ENCODE measurements at places on chromosomes 4 and X.

GRCh38 chr4:78069859-78070258 is 12.7 kb downstream of the FRAS1 start:
- DNase-seq: no peak

- DNase-seq: no peak
These were observed 130.2 kb downstream of the GASK1B start for GRCh38 chr4:158042591-158043030.

DNA sequence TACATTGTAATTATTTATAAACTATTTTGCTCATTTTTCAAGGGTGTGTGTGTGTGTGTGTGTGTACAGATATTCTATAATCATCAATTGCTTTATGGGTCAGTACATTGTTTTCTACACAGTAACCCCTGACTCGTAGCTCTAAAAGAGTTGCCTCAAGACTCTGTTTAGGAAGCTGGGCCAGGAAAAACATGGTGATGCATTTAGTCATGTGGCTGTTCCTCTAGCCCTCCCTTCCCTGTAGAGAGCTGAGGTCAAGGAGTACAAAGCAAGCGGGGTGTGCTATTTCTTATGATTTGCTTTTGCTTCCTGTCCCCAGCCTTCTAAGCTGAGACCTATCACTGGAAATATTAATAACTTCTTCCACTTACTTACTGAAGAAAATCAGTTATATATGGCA is 34.8 kb upstream of the SPANXD start:
- no peak for DNase-seq

GRCh38 chr4:20418861-20419451 is 167.3 kb downstream of the SLIT2 start:
- peak; percentile 24 for DNase-seq

- no peak for DNase-seq
These were observed 8.2 kb downstream of the GRPEL1 start for GRCh38 chr4:7059662-7060061.

- DNase-seq: no peak
These were observed 74.1 kb upstream of the UCP1 start for GRCh38 chr4:140642674-140643437.

GRCh38 chrX:43882294-43882681 is at the start of gene MAOB:
MAOB (minus strand) TSS chrX:43882450; CDS start chrX:43882299, 151 bp downstream.
- DNase-seq: no peak

- DNase-seq: no peak
These were observed 13.9 kb downstream of the GABRB1 start for GRCh38 chr4:47045261-47045660.

GRCh38 chr4:188663369-188663768 is 524.1 kb downstream of the TRIML1 start:
- DNase-seq: no peak

DNA sequence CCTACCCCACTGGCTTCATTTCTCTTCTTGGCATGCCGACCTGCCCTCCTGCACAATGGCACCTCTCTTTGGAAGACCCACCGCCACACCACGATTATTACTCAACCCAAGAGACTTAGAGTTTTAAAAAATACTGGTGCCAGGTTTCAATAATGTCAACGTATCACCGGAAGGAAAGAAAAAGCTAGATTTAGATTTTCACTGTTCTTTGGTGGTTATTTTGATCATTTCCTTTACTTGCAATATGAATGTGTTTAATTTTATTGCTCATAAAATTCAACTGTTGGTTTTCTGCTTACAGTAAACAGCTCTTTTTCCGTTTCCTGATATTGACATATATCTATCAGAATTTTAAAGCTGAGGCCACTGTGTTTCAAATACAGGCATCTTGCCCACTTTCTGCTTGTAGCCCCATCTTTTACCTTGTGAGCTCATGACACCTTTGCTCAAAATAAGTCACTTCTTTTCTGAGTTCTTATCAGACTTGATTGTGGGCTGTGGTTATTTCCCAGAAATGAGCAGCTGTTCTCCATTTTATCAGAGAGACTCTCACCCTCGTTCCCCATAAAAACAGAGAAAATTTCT is 439.1 kb downstream of the INPP4B start:
- DNase-seq: no peak

GRCh38 chr4:575281-576141 is 584 bp downstream of the TMEM271 start:
- no peak for DNase-seq

DNA sequence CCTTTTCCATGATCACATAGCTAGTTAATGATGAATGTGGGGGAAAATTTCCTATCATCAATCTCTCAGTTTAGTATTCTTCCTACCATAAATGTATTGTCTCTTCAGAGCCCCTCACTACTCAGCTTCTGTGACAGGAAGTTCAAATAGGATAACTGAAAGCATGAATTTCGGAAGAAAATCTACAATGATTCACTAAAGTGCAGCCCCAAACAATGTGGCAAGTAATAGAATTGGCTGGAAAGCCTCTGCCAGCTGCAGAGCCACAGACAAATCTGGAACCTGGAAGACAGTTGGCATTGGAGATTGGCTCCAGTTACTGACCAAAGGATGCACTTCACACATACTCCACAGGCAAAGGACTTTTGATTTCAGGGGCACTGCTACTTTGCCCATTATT is 35.2 kb downstream of the EGF start:
- DNase-seq: no peak

DNA sequence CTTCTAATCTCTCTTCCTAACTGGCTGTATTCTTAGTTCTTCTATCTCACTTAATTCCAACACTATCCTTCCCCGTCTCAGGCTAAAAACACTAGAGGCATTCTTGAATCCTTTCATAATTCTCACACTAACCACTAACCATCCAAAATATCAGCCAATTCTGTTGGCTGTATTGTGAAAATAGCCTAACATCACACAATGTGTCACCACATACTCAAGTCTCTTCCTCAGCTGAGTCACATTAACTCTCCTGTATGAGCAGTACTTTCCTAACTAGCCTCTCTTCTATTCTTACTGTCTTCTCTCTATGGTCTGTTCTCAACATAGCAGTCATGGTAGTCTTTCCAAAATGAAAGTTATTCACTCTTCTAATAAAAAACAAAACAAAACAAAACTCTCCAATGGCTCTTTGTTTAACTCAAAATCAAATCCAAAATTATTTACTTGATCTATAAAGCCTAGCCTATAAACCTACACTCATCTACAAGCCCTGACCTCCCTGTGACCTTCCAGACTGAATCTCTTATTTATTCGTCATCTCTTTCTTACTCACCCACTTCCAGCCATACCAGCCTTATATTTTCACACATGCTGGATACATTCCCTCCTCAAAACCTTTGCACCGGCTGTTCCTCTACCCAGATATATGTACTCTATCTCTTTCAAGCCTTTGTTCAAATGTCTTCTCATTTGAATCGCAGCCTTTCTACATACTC is 445.9 kb downstream of the TLL1 start:
- DNase-seq: no peak

- no peak for DNase-seq
These were observed 222.2 kb upstream of the PPP1R2C start for GRCh38 chrX:43000121-43000520.

- DNase-seq: no peak
These were observed 15.1 kb upstream of the REPS2 start for GRCh38 chrX:16931371-16931770.

DNA sequence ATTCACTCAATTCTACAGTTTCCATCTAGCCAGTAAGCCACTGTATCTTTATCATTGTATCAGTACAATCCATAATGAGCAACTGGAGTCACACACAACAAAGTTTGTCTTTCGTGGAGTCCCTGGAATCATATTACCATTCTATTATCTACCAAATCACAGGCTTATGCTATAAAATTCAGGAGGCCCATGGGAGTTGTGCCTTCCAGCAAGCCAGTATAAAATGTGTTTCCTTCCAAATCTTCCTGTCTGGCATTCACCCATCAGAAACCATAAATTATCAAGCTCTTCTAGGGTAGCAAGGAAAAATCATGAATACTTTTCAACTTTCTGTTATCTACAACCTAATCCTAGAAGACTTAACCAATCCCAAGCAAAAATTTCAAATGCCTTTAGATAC is 1383.3 kb upstream of the PCDH7 start:
- no peak for DNase-seq

DNA sequence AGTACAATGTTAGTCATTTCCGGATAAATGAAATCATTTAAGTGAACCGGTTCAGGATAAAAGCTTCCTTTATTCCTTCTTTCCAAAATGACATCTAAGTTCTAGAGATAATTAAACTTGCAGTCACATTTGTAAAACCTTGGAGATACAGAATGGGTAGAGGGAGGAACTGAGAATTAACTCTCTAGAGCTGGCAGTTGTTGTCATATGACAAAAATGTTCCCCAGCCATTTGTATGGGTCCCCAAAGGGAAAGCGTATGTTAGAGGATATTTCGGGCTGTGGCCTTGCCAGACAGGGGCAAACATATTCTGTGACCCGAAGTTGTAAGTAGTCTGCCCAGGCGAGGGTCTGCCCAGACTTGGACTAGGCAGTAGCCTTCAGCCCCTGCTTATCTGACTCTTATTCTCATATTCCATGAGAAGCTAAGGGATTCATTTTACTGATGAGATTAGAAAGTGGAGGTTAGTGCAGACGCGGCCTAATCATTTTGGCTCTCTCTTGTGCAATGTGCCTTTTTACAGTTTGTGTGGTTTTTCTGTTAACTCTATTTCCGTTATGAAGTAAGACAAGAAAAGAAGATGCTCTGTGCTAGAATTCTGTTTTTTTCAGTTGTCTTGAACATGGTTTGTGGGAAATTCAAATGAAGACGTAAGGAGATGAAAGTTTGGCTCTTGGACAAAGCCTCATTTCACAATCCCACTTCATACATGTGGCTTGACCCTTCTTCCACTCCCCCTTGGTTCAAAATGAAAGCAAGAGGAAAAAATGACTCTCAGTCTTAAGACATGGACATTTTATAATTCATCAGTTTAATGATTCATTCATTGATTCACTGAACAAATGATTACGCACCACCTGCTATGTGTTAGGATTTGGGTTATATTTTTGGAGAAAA is 2394.2 kb upstream of the AGA start:
- DNase-seq: no peak

Measured in GM06990 (cell line).